ENCODE measurements at places on chromosomes 2 and 18. TPM values are rescaled to one million over a fixed set of nuclear protein-coding genes. Genes with fewer than 3 reads are reported as not detected.

MROH2A gene
- total RNA-seq = 0.15 TPM

CPO gene
- 0.47 TPM for total RNA-seq

MRPL44 gene
- total RNA-seq = 13.5 TPM

KIAA2012 gene
- total RNA-seq = under 0.01 TPM

RPE gene
- 58.6 TPM for total RNA-seq

SOWAHC gene
- total RNA-seq = 6.0 TPM

CYB5A gene
- 164 TPM for total RNA-seq

PRSS56 gene
- total RNA-seq = not detected

MYCN gene
- not detected for total RNA-seq

FOXD4L1 gene
- 0.12 TPM for total RNA-seq

MTCL1 gene
- total RNA-seq = 68.1 TPM

MRPL53 gene
- total RNA-seq = 95.4 TPM

EVX2 gene
- total RNA-seq = not detected

TUBA3E gene
- total RNA-seq = not detected

IL36RN gene
- not detected for total RNA-seq

PLGLB1 gene
- total RNA-seq = 0.38 TPM

MTLN gene
- total RNA-seq = 78.8 TPM

VIL1 gene
- total RNA-seq = not detected

MDH1B gene
- 0.83 TPM for total RNA-seq

CFC1 gene
- not detected for total RNA-seq

ELOA2 gene
- total RNA-seq = not detected

EXOC6B gene
- total RNA-seq = 43.1 TPM

CDH7 gene
- total RNA-seq = not detected

AMER3 gene
- not detected for total RNA-seq

TMEM169 gene
- 0.47 TPM for total RNA-seq

RAB17 gene
- total RNA-seq = 0.45 TPM

BCL2 gene
- total RNA-seq = 7.3 TPM

MLPH gene
- 37.0 TPM for total RNA-seq

PRKAG3 gene
- total RNA-seq = 4.1 TPM

HJURP gene
- total RNA-seq = 1.2 TPM

ALK gene
- total RNA-seq = under 0.01 TPM

TNP1 gene
- total RNA-seq = not detected

POTEC gene
- not detected for total RNA-seq

CRYBA2 gene
- not detected for total RNA-seq

SLC9A2 gene
- total RNA-seq = not detected

ZNF804A gene
- total RNA-seq = under 0.01 TPM

CIB4 gene
- not detected for total RNA-seq

DIPK1C gene
- total RNA-seq = not detected

KDM3A gene
- 23.2 TPM for total RNA-seq

Measured in smooth muscle cell of the coronary artery (primary cell).